Femur (tissue), 1 donor: ENCODE measurements at places on chromosomes 4 and X.

- DNase-seq = no peak
Measured at GRCh38 chr4:184348311-184349233, 125.8 kb downstream of the IRF2 start.

GRCh38 chr4:93084599-93085305, 743.8 kb upstream of the ATOH1 start:
- no peak for DNase-seq

DNA sequence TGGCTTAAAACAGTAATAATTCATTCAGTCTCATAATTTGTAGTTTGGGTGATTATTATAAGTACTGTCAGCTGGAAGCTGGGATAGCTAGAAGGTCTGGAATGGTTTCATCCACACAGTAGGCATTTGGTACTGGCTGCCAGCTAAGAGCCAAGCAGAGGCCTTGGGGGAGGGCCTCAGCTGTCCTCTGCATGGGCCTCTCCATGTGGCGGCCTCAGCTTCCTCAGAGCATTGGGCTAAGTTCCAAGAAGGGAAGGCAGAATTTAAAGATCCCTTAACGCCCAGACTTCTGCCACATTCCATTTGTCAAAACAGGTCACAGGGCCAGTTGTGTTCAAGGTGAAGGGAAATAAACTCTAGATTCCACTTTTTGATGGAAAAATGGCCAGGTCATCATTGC, 93.3 kb downstream of the NEUROG2 start:
- no peak for DNase-seq

DNA sequence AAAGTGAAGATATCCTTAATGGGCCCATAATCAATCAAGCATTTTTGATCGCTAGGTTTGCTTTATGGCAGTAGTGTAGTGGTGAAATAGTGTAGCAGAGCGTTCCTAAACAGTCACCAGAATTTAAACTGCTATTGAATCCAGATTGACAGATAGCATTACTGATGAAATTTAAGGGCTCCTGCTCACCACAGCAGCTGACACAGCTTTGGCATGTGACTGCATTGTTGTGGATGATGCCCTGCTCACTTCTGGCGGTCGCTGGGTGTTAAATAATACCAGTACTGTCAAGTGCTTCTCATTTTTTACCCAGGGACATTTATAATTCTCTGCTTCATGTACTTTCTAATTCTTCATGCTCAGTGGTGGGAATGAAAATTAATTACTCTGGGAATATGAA, 102.0 kb upstream of the ARHGAP24 start:
- no peak for DNase-seq

DNA sequence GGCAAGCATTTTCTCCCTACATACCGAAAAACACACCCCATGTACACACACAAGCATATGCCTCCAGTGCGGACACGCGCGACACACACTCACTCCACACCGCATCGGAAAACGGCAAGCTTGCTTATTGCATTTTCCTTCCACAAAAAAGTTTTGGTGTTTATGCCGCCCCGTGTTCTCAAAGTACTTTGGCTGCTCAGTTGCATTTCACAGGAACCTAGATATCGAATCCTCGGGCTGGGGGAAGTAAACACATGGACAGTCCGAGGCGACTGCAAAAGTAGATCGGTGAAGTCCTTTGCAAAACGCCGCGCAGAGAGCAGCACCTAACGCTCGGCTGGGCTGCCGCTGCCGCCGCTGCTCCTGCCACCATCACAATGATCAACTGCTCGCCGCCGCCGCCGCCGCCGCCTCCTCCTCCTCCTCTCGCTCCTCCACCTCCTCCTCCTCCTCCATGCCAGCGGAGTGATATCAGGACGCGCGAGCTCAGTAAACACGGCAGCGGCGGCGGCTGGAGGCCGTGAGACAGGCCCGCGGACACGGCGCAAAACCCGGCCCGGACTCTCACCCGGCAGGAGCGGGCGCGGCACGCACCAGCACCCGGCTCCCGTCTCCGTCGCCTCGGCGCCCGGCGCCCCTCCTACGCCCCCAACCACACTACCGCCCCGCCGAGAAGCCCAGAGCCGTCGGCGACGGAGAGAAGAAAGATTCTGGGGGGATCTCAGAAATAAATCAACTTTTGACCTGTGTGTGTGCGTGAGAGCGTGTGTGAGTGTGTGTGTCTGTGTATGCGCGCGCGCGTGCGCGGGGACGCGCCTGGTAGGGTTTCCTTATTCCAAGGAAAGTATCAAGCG, at the start of gene MAML3:
Gene MAML3 (minus strand): TSS at position 467 of the 854 bp plus-strand sequence. CDS start 857 bp downstream, outside the sequence.
- DNase-seq = peak; percentile 96

GRCh38 chr4:68434277-68434676, 13.0 kb upstream of the TMPRSS11E start:
- no peak for DNase-seq
